ENCODE measurements at places on chromosomes 12 and 14. TPM values are rescaled to one million over a fixed set of nuclear protein-coding genes. Genes with fewer than 3 reads are reported as not detected.

Gene GPRC5D
- not detected for total RNA-seq

DNA sequence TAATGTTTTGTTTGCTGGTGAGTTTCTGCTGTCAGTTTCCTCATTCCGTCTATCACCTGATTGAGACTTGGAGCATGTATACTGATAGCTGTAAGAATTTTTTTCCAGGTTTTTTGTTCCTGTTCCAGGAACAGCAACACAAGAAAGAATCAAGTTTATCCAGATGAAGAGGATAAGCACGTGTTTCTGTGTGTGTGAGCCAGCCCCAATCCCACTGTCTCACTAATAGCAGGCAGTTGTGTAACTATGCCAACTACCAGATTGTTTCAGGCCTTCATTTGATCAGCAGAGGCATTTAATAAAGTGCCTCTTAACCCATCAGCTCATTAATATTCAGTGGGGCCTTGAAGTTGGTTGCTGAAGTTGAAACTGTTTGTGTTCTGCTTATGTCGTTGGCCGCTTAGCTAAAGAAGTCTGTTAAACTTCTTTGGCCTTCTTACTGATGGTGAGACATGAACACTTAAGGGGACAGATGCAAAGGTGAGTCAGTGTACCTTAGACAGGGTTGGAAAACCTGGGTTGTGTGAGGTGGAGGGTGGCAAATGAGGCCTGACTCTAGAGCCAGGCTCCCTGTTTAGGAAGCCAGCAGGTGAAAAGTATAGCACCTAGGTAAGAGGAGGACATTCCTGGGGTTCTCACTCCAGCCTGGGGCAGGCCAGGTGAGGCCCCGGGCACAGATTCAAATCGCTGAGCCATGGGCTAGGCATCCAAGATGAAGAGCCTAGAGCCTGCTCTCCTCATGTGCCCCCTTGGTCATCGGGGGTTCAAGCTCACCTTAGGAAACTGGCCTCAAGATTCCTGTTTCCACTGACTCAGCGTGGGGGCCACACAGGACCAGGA lies 3.7 kb downstream of the ANKRD13A start:
- peak overlapping the region; percentile 85 for H3K27ac ChIP-seq
- no peak for DNase-seq
- H3K4me1 ChIP-seq = no peaks in the 10 kb centered on the region
- H3K4me3 ChIP-seq = no peak overlapping the region
- H3K36me3 ChIP-seq = no peaks in the 10 kb centered on the region
- H3K27me3 ChIP-seq = no peaks in the 10 kb centered on the region

DNA sequence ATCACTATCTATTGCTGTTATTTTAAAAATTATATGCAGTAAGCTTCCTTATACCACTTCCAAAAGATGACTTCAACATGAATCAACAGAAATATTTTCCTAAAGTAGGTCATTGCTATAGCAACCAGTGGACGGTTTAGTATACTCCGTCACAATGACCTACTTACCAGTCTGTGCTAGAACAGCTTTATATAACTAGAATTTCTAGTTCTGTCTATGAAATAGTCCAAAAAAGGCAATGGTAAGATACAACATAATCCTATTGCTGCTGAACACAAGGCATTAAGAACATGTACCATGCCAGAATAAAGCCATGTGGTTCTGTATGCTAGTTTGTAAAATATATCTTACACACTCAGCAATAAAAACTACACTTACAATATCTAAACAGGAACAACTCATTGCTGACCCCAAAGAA lies 40.7 kb upstream of the MTERF2 start:
- peak overlapping the region; percentile 90 for H3K27ac ChIP-seq
- no peak overlapping the region for H3K4me3 ChIP-seq
- no peaks in the 10 kb centered on the region for H3K4me1 ChIP-seq
- no peaks in the 10 kb centered on the region for H3K36me3 ChIP-seq

GRCh38 chr12:113933201-113933786 lies 32.8 kb downstream of the RBM19 start:
- no peaks in the 10 kb centered on the region for H3K27me3 ChIP-seq
- H3K36me3 ChIP-seq = peaks cover 9% of the 10 kb centered on the region
- no peak for DNase-seq
- H3K4me1 ChIP-seq = no peaks in the 10 kb centered on the region
- peak overlapping the region; percentile 71 for H3K27ac ChIP-seq

DNA sequence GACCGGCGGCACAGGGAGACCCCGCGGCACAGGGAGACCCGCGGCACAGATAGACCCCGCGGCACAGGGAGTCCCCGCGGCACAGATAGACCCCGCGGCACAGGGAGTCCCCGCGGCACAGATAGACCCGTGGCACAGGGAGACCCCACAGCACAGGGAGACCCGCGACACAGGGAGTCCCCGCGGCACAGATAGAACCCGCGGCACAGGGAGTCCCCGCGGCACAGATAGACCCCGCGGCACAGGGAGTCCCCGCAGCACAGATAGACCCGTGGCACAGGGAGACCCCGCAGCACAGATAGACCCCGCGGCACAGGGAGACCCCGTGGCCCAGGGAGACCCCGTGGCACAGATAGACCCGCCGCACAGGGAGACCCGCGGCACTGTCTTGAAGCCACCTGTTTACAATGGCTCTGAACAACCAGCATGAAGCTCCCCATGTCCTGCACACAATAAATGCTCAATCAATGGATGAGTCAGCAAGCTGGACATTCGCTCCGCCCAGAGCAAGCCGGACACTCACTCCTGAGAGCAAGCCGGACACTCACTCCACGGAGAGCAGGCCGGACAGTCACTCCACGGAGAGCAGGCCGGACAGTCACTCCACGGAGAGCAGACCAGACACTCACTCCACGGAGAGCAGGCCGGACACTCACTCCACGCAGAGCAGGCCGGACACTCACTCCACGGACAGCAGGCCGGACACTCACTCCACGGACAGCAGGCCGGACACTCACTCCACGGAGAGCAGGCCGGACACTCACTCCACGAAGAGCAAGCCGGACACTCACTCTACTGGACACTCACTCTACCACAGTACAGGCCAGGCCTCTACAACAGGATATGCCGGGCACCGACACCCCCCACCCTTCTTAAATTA lies 121.9 kb downstream of the RFLNA start:
- no peaks in the 10 kb centered on the region for H3K27me3 ChIP-seq
- no peak for DNase-seq
- H3K27ac ChIP-seq = no peak overlapping the region
- no peaks in the 10 kb centered on the region for H3K4me1 ChIP-seq
- H3K36me3 ChIP-seq = no peaks in the 10 kb centered on the region

DNA sequence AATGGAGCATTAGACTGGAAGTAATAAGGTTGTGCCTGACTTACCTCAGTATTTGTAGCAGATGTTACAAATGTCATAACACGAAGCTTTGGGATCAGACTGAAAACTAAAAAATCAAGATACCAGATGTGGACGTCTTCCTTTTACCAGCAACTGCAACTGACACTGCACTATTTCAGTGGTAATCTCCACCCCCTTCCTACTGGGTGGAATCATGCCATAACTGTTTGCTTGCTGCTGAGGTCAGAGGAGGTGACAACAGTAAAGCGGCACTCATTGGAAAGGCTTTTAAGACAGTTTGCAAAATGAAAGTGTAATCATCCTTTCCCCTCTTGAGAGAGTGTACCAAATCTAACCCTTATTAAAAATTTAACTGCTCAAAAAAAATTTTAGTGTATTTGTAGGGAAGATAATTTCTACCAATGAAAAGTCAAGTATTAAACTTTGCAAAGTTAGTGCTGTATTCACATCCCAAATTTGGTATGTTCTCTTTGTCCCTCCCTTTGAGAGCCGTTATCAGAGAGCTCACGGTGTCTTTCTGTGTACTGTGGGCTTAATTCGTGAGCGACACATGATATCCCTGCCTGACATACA lies 420.7 kb downstream of the NPAS3 start:
- no peaks in the 10 kb centered on the region for H3K4me1 ChIP-seq
- H3K4me3 ChIP-seq = no peak overlapping the region
- H3K27me3 ChIP-seq = no peaks in the 10 kb centered on the region
- H3K27ac ChIP-seq = no peak overlapping the region
- no peaks in the 10 kb centered on the region for H3K36me3 ChIP-seq

- H3K27me3 ChIP-seq = peaks cover 9% of the 10 kb centered on the region
- no peaks in the 10 kb centered on the region for H3K4me1 ChIP-seq
- H3K36me3 ChIP-seq = no peaks in the 10 kb centered on the region
Measured at GRCh38 chr14:36513012-36513420, 7.0 kb downstream of the NKX2-1 start.

Gene RNASE4
- total RNA-seq = 177 TPM

GRCh38 chr14:63860146-63860545 lies 7.3 kb downstream of the SYNE2 start:
- H3K27ac ChIP-seq = no peak overlapping the region
- H3K27me3 ChIP-seq = no peaks in the 10 kb centered on the region
- no peaks in the 10 kb centered on the region for H3K36me3 ChIP-seq
- no peak for DNase-seq

DNA sequence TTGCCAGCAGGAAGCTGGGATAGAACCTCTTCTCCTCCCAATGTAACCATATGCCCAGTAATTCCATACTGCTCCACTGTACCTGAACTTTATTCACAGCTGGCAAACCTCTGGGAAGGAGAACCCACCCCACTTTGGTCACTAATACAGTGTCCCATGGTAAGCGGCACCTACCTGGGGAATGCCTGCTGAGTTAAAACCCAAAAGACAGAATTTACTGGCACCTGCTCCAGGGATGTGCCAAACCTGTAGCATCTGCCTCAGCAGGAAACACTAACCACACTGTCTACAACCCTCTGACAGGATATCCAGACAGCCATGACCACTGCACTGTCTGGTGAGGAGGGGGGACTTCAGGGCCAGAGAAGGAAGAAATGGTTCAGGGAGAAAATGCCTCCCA lies 26.6 kb downstream of the DDX24 start:
- H3K4me1 ChIP-seq = no peaks in the 10 kb centered on the region
- H3K27me3 ChIP-seq = no peaks in the 10 kb centered on the region
- DNase-seq = no peak
